Psoas muscle (tissue), 8 donors: ENCODE measurements at places on chromosomes 11 and 22. TPM values are rescaled to one million over a fixed set of nuclear protein-coding genes. Genes with fewer than 3 reads are reported as not detected.

DNA sequence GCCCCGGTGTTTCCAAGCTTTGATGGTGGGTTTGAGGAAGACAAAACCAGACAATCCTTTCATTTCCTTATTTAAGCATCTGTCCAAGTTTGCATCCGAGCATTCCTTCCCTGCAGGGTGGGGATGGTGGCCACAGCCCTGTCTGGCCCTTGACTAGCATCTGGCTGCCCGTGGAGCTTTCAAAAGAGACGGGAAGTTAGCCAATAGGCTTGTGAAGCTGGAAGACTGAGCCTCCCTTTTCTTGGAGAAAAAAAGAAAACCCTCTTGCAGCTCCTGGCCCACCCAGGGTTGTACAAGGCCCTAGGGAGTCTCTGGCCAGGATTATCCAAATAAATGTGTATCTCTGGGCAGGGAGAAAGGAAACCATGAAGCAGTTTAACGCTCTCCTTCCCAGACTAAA, 60.6 kb downstream of the MICAL2 start:
- DNase-seq, result peak; percentile 74

DNA sequence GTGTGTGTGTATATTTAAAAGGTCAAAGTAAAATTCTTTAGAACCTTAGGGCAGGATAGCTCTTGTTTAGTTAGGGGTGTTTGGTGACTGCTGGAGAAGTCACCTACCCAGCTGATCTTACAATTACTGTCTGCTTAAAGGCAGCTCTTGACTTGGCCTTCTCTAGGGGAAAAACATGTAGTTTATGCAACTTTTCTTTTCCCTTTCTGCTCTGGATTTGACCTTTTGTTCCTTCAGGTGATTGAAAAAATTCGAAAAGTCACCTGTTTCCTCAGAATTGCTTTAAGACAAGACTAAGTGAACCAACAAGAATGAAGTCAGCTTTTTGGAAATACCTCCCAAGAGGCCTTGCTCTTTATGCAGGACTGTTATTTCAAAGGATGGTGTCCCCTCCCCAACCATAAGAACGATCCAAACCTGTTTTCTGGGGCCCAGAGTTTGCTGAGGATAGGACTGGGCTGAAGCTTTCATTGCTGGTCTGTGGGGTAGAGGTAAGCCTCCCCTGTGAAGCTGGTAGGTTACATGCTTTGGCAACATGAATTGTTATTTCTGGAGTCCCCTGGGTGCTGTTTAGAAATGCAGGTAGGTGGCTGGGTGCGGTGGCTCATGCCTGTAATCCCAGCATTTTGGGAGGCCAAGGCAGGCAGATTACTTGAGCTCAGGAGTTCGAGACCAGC, 111.2 kb downstream of the PTPRJ start:
- no peak for DNase-seq

DNA sequence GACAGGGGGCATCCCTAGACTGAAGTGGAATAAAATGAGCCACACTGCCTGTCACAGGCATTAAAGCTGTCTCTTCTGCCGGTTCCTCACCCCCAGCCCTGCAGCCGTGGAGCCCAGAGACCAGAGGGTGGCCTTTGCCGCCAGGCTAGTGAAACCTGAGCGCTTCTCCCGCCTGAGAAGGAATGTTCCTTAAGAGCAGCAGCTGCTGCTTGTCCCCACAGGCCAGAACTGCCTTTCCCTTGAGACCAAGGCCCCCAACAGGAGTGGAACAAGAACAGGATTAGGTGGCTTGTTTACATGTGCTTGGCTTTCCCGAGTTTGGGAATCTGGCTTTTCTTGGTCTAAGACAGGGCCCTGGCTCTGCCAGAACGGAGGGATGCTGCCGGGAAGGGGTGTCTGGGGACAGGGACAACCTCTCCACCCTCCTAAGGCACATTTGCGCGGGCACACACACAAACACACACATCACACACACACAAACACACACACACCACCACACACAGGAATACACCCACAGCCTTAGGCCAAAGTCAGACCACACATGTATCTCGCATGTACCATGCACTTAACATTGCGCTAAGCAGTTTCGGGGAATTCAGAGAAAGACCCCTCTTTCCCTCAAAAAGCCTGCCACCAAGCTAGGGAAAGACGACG, 91.8 kb downstream of the FEZ1 start:
- DNase-seq, result peak; percentile 66

DNA sequence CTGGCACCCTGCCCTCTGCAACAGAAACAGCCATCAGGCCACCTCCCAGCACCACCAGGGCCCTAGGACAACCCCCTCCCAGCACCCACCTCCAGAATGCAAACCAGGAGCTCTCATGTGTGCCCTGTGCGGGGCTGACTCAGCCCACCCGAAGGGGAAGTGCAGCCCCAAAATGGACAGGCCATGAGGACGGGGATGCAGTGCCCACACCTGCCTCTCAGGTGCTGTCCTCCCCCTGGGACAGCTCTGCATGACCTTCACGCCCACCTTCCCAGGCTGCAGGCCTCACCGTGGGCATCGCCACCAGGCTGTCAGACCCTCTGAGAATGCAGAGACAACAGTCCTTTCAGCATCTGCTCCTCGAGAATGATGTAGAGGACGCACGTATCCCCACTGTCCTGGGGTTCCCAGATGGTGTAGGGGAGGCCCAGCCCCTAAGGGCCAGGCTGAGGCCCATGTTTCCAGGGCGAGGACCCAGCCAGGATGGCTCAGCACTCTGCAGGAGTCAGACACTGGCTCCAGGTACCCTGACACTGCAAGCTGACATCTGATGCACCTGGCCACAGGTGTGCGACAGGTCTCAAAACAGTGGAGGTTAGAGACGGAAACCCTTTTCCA, 13.5 kb downstream of the MOB2 start:
- peak; percentile 40 for DNase-seq

GRCh38 chr22:22168190-22168940, 76.2 kb upstream of the VPREB1 start:
- DNase-seq, result no peak

DNA sequence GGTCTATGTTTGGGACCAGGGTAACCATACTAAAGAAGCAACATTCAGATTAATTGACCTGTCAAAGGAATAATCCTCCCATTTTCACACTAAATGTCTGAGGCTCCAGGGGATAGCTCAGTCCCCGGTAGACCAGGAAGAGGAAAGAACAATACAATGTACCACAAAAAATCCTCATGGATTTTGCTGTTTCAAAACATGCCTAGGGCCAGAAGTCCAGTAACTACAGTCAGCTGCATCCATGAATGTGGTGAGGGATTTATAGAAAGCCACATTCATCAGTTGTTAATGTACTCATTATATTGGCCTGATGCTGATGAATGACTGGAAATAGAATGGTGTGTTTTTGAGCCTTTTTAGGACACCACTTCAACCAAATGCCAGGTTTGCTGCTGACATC, 6.9 kb upstream of the ETS1 start:
- no peak for DNase-seq

GRCh38 chr11:44689265-44689664, 37.5 kb upstream of the TSPAN18 start:
- no peak for DNase-seq

GRCh38 chr11:134657631-134658030, 245.6 kb upstream of the B3GAT1 start:
- no peak for DNase-seq

- no peak for DNase-seq
Measured at GRCh38 chr11:63592975-63593395, 21.2 kb downstream of the PLAAT3 start.

- DNase-seq, result no peak
Measured at GRCh38 chr11:80990885-80991284, 1550.1 kb upstream of the TENM4 start.

GRCh38 chr11:102197670-102198139, 87.5 kb downstream of the YAP1 start:
- no peak for DNase-seq

GRCh38 chr11:126575849-126576248, 220.4 kb downstream of the ST3GAL4 start:
- DNase-seq, result no peak

Gene OR10A2
- total RNA-seq, result not detected

Gene VSIG10L2
- not detected for total RNA-seq

Gene C1QTNF5
- 11.6 TPM for total RNA-seq

Gene MS4A3
- total RNA-seq, result not detected

Gene FAT3
- total RNA-seq, result 0.08 TPM

Gene MS4A8
- total RNA-seq, result 0.47 TPM

Gene KCNK7
- total RNA-seq, result 0.27 TPM

Gene FXYD6
- total RNA-seq, result 27.9 TPM
